ENCODE measurements at places on chromosomes 3 and 15.

DNA sequence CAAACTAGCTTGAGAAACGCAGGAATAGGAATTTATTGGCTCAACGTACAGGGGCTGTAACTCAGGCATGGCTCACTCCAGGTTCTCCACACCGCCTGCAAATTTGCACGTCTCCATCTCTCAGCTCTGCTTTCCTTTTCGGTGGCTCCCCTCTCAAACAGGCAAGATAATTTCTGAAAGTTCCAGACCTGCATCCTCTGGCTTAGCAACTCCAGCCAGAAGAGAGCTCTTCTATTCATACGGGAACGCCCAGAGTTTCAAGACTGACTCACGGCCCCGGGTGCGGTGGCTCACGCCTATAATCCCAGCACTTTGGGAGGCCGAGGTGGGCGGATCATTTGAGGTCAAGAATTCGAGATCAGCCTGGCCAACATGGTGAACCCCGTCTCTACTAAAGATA lies 139.7 kb upstream of the BNIP2 start:
- no peak for DNase-seq

- DNase-seq, result no peak
These were observed 7.4 kb upstream of the LRRFIP2 start for GRCh38 chr3:37181756-37182155.

- no peak for DNase-seq
These were observed 185.5 kb upstream of the ANKRD28 start for GRCh38 chr3:15983232-15983631.

GRCh38 chr3:154243353-154243752 lies 80.9 kb downstream of the DHX36 start:
- no peak for DNase-seq

DNA sequence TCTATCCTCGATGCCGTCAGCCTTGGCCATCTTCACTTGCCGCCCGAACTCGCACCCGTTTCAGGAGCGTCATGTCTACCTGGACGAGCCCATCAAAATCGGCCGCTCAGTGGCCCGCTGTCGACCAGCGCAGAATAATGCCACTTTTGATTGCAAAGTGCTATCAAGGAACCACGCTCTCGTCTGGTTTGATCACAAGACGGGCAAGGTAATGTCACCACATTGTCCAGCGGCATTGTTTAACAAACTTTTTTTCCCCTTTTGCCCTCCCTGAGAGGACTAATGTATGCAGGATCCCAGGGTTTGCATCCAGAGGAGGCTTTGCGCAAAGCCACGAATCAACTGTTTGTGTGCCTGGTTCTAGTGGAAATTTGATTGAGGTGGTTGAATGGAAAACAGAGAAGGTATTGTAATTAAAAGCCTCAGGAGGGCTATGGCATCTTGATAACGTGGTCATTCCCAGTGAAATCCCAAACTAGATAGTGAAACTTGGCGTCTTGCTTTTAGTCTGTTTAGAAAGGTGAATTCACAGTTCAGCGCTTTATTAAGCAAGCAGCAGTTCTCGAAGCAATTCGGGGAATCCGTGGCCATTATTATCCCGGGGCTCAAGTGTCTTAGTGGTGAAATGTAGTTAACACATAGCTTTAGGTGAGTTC lies 1.7 kb downstream of the SLMAP start:
- DNase-seq, result no peak

GRCh38 chr15:36256404-36256807 lies 323.0 kb upstream of the CDIN1 start:
- DNase-seq, result no peak

GRCh38 chr3:87691109-87691508 lies 367.7 kb downstream of the CGGBP1 start:
- no peak for DNase-seq

GRCh38 chr15:42749266-42749665 lies 12.3 kb upstream of the CDAN1 start:
- DNase-seq, result no peak

DNA sequence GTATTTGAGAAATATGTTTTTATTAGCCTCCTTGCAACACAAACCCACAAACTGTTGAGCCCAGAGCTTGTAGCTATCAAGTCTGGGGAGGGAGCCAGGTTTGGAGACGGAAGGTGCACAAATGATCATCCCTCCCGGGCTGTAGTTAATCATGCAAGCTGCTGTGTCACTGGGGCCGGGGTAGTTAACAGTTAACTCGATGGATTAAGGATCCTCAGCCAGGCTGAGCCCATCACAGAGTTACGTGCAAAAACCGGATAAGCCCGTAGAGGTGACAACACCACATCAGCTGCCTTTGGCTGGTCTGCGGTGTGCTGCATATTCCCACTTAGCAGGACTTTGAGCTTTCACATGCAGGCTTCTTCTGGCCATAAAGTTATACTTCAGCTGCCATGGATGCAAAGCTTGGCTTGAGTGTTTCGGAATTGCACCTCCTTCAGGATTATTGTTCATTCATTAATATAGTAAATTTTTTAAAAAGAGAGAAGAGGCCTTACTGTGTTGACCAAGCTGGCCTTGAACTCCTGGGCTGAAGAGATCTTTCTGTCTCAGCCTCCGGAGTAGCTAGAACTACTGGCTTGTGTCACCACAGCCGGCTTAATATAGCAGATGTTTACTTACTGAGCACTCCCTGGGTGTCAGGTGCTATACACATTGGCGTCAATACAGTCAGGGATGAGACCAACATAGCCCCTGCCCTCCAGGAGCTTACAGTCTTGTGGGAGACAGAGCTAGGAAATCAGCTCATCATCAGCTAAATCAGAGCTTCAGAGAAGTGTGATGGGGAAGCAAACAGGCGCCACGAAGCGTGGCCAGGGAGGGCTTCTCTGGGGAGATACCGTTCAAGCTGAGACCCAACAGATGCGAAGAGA lies 226.8 kb upstream of the BHLHE40 start:
- DNase-seq, result no peak

- DNase-seq, result no peak
These were observed 562 bp downstream of the NEO1 start for GRCh38 chr15:73052653-73053397.

DNA sequence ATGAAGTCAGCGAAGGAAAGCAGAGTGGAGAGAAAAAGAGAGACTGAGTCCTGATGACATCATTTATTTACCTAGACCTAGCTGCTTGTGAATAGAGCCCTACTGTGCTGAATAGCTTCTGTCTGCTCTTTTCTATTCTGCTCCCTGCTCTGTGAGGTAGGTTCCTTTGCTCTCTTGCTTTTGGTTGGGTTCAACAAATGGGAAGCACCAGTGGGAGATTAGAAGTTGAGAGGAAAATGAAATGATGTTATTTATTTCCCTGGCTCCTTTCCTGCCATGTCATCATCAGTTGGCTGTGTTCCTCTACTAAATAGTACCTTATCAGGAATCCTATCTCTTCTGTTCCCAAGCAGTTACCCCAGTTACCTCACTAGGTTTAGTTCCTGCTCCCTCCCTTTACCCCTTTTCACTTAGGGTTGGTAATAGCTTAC lies 23.5 kb downstream of the DTWD1 start:
- no peak for DNase-seq

DNA sequence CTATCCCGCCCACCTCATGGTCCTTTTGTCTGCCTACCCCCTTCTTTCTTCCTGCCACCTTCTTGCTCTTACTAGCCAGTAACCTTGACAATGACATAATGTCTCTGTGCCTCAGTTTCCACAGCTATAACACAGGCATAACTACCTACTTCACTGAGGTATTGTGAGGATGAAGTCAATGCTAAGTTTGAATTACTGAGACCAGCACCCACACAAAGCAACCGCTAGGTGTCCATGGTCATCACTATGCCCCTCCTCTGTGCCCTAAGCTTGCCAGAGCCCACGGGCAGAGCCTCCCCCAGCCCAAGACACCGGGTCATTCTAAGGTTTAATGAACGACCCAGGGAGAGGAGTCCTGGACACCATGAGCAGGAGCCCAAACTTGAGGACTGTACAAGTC lies 101.6 kb downstream of the OXNAD1 start:
- DNase-seq, result no peak

- DNase-seq, result no peak
These were observed 41.4 kb upstream of the GLCE start for GRCh38 chr15:69119001-69119400.

GRCh38 chr15:65091946-65092770 lies 15.6 kb downstream of the KBTBD13 start:
- DNase-seq, result no peak

GRCh38 chr15:32834156-32834555 lies 116.4 kb downstream of the GREM1 start:
- no peak for DNase-seq

GRCh38 chr3:13022348-13023234 lies 50.6 kb downstream of the IQSEC1 start:
- DNase-seq, result no peak

DNA sequence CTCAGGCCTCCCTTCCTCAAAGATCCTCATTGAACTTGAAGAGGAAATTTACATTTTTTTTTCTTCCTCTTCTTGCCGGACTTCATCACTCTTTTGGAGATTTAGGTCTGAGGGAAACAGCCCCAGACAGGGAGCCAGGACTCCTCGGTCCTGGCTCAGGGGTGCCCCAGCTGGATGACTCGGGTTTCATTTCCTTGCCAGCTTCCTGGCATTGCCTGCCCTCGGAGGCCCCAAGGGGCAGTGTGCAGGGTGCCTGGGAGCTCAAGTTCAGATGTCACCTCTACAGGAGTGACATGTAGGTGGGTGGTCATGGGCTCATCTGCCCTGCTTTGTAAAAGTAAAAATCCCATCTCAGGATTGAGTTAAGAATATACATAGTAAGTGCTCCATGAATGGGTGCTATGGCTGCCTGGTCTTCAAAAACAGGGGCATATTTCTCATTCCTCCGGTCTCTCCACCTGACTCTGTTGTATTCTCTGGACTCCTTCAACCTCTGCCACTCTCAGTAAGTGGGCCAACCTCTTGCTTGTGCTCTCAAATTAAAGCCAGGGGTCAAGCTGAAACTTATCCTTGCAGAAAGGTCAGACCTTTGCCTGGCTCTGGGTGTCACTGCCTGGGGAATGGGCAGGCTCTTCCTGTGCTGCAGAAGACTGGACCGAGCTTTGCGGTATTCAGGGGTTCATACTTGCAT lies 51.8 kb downstream of the SMAD6 start:
- DNase-seq, result no peak

DNA sequence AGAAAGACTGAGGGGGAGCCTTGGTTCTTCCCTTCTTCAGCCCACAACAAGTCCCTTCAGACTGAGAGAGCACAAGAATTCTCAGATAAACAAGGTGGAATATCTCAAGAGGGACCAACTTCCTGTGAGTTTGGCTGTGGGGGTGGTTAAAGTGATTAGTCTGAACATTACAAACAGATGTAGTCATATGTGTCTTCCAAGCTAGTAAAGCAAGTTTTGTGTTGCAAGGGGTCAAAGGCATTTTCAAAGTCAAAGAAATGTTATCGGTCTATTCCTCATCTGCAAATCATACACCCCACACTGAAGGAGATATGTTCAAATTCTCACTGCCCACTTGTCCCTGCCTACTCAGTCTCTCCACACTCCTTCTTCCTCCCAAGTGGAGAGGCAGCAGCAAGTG lies 242.5 kb downstream of the FAM43A start:
- DNase-seq, result no peak

DNA sequence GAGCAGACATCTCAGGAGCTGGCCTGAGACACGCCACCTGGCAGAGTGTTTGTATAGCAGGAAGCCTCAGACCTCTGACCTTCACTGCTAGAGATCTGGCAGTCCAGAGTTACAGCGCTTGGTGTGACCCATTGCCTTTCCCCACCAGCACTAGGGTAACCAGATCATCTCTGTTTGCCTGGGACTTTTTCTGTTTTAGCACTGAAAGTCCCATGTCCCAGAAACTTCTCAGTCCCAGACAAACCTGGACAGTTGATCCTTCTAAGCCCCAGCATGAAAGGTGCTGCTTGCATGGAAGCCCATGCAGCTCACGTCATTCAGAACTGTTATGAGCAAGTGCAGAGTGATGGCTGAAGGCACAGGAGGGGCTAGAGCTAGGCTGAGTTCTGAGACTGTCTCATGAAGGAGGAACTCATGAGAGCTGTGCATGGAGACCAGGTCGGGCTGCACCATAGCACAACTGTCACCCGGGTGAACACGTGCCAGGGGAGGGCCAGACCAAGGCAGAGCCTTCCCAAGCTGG lies 18.2 kb upstream of the AHSG start:
- DNase-seq, result no peak

DNA sequence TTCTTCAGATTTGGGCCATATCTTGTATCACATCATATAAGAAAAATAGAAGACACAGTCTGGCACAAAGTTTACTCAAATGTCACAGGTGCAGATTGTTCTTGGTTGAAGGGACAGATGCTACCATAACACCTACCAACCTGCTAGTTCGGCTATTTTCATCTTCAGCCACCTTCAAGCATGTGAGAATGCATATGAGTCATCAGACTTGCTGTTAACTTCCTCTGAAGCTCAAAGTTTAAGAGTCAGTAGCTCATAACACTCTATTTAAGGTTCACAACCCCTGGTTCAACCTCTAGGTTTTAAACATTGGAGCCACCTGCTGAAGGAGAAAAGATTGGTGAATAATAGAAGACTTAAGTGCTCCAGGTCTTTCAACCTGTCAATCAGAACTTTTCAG lies 522.8 kb downstream of the NLGN1 start:
- DNase-seq, result no peak

- no peak for DNase-seq
These were observed 6.2 kb upstream of the TIPARP start for GRCh38 chr3:156668073-156668763.

GRCh38 chr15:57517030-57517671 lies 74.6 kb upstream of the MYZAP start:
- DNase-seq, result no peak
